Testis (tissue), 5 donors: ENCODE measurements at places on chromosomes 7 and 10. TPM values are rescaled to one million over a fixed set of nuclear protein-coding genes. Genes with fewer than 3 reads are reported as not detected.

The GPR15LG gene
- not detected for total RNA-seq

The MNX1 gene
- total RNA-seq, result 3.3 TPM

The LIPJ gene
- total RNA-seq, result 4.2 TPM

The NPC1L1 gene
- 0.55 TPM for total RNA-seq

The NUTM2B gene
- 11.0 TPM for total RNA-seq

The GBX1 gene
- total RNA-seq, result 2.9 TPM

- no peak for DNase-seq
- H3K36me3 ChIP-seq, result no peaks in the 10 kb centered on the region
- no peaks in the 10 kb centered on the region for H3K27me3 ChIP-seq
- H3K4me1 ChIP-seq, result peaks cover 48% of the 10 kb centered on the region
- no peak overlapping the region for H3K4me3 ChIP-seq
Measured at GRCh38 chr7:105003275-105003674, 10.7 kb upstream of the KMT2E start.

- no peak overlapping the region for H3K4me3 ChIP-seq
- no peak overlapping the region for H3K27ac ChIP-seq
- H3K36me3 ChIP-seq, result no peaks in the 10 kb centered on the region
- H3K4me1 ChIP-seq, result no peaks in the 10 kb centered on the region
Measured at GRCh38 chr7:127226685-127227374, 25.9 kb downstream of the GRM8 start.

GRCh38 chr7:101235522-101235921 is 2.1 kb downstream of the CLDN15 start:
- no peaks in the 10 kb centered on the region for H3K27me3 ChIP-seq
- no peak overlapping the region for H3K4me3 ChIP-seq
- no peak for DNase-seq

GRCh38 chr10:34670081-34670480 is 145.0 kb downstream of the PARD3 start:
- H3K27ac ChIP-seq, result no peak overlapping the region
- H3K27me3 ChIP-seq, result no peaks in the 10 kb centered on the region
- DNase-seq, result no peak

GRCh38 chr10:80927419-80928078 is 389.8 kb downstream of the SH2D4B start:
- H3K36me3 ChIP-seq, result no peaks in the 10 kb centered on the region
- H3K4me1 ChIP-seq, result no peaks in the 10 kb centered on the region
- H3K27ac ChIP-seq, result no peak overlapping the region
- no peak overlapping the region for H3K4me3 ChIP-seq
- H3K27me3 ChIP-seq, result no peaks in the 10 kb centered on the region

DNA sequence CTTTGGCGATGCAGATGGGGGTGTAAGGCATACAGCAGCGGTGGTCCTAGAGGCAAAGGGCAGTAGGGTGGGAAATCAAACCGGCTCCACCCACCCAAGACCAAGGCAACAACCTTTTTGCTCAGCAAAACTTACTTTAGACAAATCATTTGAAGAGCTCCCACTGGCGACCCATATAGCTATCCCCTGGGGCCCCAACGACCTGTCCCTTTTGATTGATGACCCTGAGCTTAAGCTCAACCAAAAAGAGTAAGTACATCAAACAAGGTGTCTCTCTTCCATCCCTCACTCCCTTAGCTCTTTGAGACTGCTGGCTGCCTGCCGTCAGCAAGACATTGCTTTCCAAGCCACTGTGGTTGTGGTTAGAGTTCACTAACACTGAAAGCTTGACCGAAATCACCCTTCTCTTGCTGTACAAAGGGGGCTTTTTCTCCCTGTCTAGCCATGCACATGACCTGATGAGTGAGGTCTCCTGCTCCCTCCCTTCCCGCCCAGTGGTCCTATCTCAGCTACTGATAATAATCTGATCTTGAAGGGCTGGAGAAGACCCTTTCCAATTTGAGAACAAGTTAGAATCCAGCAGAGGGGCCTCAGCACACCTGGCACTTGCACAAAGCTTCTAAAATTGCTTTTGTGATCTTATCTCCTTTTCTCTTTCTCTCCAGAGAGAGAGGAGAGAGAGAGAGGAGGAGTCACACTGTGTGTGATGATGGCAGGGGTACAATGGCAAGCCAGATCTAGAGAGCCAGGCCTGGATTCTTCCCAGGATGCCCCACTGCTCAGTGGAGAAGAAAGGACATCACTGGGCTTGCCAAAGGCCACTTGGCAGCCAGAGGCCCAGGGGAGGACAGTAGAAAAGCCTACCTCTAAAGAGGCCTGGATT is 42.2 kb downstream of the XPNPEP1 start:
- no peaks in the 10 kb centered on the region for H3K27me3 ChIP-seq
- no peaks in the 10 kb centered on the region for H3K36me3 ChIP-seq
- no peak overlapping the region for H3K4me3 ChIP-seq
- no peak for DNase-seq
- H3K4me1 ChIP-seq, result peaks cover 9% of the 10 kb centered on the region
- H3K27ac ChIP-seq, result no peak overlapping the region

GRCh38 chr10:131556897-131557495 is 245.5 kb upstream of the TCERG1L start:
- no peak for DNase-seq
- no peaks in the 10 kb centered on the region for H3K36me3 ChIP-seq
- no peak overlapping the region for H3K27ac ChIP-seq
- H3K4me1 ChIP-seq, result no peaks in the 10 kb centered on the region
- no peak overlapping the region for H3K4me3 ChIP-seq
- H3K27me3 ChIP-seq, result no peaks in the 10 kb centered on the region

DNA sequence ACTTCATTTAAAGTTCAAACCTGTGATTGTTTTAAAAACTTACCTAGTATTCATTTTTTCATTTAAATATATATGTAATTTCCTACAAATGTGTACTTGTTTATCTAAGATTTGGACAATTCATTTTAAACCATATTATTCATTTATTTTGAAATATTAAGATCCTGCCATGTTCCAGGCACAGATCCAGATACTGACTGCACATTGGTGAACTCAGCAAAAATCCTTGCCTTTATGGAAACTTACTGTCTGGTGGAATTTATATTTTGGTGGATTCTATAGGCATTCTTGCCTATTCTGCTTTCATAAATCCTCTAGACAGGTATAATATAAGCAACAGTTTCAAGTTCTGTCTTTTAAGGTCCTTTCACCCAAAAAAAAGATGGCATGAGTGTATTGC is 48.3 kb upstream of the RPA3 start:
- H3K4me1 ChIP-seq, result no peaks in the 10 kb centered on the region
- H3K4me3 ChIP-seq, result no peak overlapping the region
- H3K27me3 ChIP-seq, result no peaks in the 10 kb centered on the region
- DNase-seq, result no peak
- H3K36me3 ChIP-seq, result no peaks in the 10 kb centered on the region

GRCh38 chr7:90701021-90701420 is 104.9 kb downstream of the CDK14 start:
- no peaks in the 10 kb centered on the region for H3K4me1 ChIP-seq
- no peak overlapping the region for H3K4me3 ChIP-seq
- H3K27ac ChIP-seq, result no peak overlapping the region

GRCh38 chr10:18429335-18429734 is 222.1 kb downstream of the NSUN6 start:
- H3K27me3 ChIP-seq, result no peaks in the 10 kb centered on the region
- H3K36me3 ChIP-seq, result no peaks in the 10 kb centered on the region
- no peak overlapping the region for H3K4me3 ChIP-seq
- no peaks in the 10 kb centered on the region for H3K4me1 ChIP-seq
- DNase-seq, result no peak

DNA sequence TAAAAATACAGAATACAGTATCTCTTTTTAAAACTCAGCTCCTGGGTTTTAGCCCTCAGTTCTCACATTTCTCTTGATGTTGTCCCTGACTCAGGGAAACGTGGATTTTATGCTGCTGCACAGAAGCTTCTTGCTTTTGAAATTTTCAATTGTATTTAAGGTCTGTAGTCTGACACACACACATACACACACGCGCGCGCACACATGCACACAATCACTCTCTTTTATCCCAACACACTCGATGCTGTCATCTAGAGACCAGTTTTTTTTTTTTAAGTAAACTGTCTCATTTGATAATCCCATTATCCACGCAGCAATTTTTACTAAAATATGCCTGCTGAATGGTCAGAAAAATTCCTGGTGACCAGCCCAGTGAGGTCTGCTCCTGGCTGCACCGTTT is 108.6 kb downstream of the KMT2E start:
- no peaks in the 10 kb centered on the region for H3K27me3 ChIP-seq
- H3K4me1 ChIP-seq, result peaks cover 13% of the 10 kb centered on the region
- no peak overlapping the region for H3K4me3 ChIP-seq
- H3K27ac ChIP-seq, result no peak overlapping the region
- DNase-seq, result no peak

DNA sequence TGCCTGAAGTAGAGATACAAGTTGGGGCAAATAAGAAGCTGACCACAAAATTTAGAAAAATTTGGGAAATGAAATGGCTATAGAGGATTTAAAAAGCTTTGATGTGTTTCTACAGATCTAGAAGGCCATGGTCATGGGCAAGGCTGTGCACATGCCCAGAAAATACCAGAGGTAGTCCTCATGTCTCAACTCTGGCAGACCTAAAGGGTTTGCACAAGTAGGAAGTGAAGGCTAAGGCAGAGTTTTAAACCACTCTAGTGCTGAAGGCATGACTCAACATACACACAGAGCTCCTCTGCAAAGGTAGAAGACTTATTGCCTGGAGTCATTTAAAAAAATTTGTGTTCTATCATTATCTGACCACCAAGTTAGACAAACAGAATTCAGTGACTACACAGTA is 364.6 kb downstream of the CCSER2 start:
- H3K27ac ChIP-seq, result no peak overlapping the region
- no peaks in the 10 kb centered on the region for H3K36me3 ChIP-seq
- no peaks in the 10 kb centered on the region for H3K4me1 ChIP-seq
- DNase-seq, result no peak
- no peak overlapping the region for H3K4me3 ChIP-seq
- no peaks in the 10 kb centered on the region for H3K27me3 ChIP-seq

DNA sequence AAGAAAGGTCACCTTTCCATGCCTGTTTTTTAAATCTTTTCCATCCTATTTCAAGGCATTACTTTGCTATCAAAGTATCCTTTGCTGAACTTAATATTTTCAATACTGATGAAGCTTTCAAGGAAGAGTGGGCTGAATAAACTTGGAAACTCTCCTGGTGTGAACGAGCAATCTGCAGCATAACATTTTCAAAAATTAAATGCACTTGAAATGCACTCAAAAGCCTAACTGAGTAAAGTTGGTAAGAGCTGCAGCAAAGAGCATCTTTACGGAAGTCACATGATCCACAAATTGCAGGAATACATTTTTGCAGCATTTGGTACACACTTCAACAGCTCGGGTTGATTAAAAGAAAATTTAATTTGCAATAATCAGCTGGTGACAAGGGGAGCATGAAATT is 367.3 kb downstream of the PHTF2 start:
- no peaks in the 10 kb centered on the region for H3K36me3 ChIP-seq
- H3K27ac ChIP-seq, result no peak overlapping the region
- DNase-seq, result no peak
- no peak overlapping the region for H3K4me3 ChIP-seq
- no peaks in the 10 kb centered on the region for H3K4me1 ChIP-seq

DNA sequence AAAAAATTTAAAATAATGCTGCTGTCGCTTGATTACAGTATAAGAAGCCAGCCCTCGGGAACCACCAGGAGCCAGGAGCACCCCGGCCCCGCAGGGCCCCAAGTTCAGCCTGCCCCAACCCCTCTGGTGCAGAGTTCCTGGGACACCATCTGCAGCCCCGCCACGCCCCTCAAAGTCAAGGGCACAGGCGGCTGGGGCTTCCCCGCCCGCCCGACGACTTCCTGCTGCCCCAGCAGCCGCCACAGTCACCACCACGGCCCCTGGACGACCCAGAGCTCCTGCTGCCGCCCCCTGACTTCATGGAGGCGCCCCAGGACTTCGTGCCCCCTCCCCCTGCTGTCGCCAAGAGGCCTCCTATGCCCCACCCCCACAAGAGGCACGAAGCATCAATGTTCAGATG is 103.6 kb upstream of the PDSS1 start:
- DNase-seq, result no peak
- H3K27ac ChIP-seq, result no peak overlapping the region
- H3K4me1 ChIP-seq, result no peaks in the 10 kb centered on the region

DNA sequence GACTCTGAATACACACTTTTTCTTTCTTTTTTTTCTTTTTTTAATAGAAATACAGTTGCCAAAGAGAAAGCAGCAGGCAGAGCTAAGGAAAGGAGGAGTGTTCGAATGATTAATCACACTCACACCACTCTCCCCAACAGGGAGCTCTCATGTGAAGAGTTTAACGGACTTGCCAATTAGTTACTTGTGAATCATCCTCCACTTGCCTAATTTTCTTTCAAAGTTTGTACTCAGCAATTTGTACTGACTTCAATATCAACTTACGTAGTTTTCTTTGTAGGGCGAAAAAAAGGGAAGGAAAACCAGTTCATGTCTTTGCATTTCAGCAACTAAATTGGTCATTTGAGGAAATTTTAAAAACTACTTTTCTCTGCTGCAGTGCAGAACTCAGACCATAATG is 109.2 kb downstream of the PIP4K2A start:
- DNase-seq, result no peak
- no peaks in the 10 kb centered on the region for H3K36me3 ChIP-seq
- no peaks in the 10 kb centered on the region for H3K4me1 ChIP-seq
- no peak overlapping the region for H3K27ac ChIP-seq
- H3K4me3 ChIP-seq, result no peak overlapping the region

GRCh38 chr10:53701213-53701612 is 928.6 kb upstream of the MBL2 start:
- H3K36me3 ChIP-seq, result no peaks in the 10 kb centered on the region
- no peak for DNase-seq
- no peaks in the 10 kb centered on the region for H3K4me1 ChIP-seq
- H3K27me3 ChIP-seq, result no peaks in the 10 kb centered on the region

DNA sequence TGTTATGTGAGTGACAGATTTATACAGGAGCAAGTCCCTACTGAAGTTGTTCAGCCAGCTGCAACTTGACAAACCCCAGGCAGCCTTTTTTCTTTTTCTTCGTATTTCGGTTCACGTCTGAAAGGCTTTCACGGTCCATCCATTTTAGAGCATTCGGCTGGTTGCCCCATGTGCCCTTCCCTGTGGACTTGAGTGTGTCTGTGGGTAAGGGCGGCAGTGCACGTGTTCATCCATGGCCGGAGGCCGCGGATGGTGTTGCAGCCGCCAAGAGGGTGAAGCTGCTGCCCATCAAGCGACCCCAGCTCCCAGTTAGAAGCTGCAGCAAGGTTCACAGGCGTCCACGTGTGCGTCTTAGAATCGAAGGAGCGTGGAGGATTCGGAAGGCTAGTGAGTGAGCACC is 35.9 kb downstream of the PPP2R2D start:
- DNase-seq, result no peak
- H3K4me1 ChIP-seq, result peaks cover 25% of the 10 kb centered on the region
- H3K27me3 ChIP-seq, result no peaks in the 10 kb centered on the region
